T-helper 2 cell (primary cell): ENCODE measurements at places on chromosomes 13 and 19.
A peak's percentile ranks its signal among the peaks of the same experiment; 100 is the strongest.

- DNase-seq = no peak
These were observed 156.9 kb downstream of the UGGT2 start for GRCh38 chr13:95896301-95896700.

DNA sequence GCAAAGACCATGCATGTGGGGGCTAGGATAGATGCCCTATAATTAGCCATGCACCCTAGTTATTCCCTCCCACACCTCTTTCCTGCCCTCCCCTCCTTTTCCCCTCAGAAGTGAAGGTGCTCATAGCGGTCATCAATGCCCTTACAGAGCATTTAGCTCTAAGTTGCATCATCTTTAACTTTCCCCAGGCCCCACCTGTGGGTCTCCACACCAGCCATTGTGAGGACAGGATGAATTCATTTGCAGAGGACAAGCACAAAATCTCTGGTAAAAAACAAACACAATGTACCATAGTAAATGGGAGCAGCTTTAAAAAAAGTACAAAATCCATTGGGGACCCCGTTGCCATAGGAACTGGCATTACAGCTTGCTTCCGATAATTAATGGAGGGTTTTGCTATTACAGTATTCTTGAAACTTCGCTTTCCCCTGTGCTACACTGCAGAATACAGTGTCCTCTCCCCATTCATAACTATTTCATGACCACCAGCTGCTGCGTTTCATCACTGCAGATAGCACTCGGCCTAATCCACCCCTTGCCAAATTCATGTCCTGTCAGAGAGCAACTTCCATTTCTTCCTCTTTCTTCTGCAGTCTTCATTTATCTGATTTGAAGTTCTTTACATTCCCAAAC is 110.5 kb downstream of the ZDHHC20 start:
- no peak for DNase-seq

- no peak for DNase-seq
These were observed 110.4 kb downstream of the DNAJC15 start for GRCh38 chr13:43133792-43134191.

GRCh38 chr13:49116873-49117272 is 103.3 kb upstream of the MLNR start:
- DNase-seq = no peak

GRCh38 chr19:48968813-48969218 is 3.7 kb downstream of the FTL start:
- DNase-seq = no peak

- DNase-seq = no peak
These were observed 179.4 kb downstream of the FGF9 start for GRCh38 chr13:21850013-21851006.

- no peak for DNase-seq
These were observed 10.6 kb upstream of the NUP62 start for GRCh38 chr19:49939721-49940481.

GRCh38 chr19:53877361-53877766 is 4.6 kb upstream of the PRKCG start:
- DNase-seq = peak; percentile 28

DNA sequence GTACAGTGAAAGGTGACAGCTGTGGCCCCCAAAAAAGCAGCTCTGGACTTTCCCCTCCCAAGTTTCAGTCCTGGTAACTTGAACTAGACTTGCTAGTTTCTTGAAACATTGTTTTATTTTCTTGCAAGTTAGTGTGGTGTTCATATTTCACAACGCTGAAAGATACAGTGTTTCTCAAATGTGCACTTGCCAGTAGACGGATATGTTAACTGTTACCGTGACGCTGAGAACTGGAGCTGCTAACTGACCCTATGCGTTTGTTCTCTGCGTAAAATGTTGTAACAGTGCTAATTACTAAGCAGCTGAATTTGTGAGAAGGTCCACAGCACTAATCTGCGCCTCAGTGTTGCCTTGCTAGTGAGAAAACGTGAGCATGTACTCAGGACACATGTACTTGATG is 79.6 kb downstream of the GGACT start:
- DNase-seq = no peak
